ENCODE measurements at places on chromosomes 11 and 22.

- peak; percentile 45 for DNase-seq
Measured at GRCh38 chr11:104462341-104462740, 298.4 kb upstream of the PDGFD start.

GRCh38 chr22:37636186-37636948 lies 3.1 kb upstream of the SH3BP1 start:
- DNase-seq, result no peak

GRCh38 chr11:73982990-73983740 lies 522 bp upstream of the UCP2 start:
- peak; percentile 90 for DNase-seq

DNA sequence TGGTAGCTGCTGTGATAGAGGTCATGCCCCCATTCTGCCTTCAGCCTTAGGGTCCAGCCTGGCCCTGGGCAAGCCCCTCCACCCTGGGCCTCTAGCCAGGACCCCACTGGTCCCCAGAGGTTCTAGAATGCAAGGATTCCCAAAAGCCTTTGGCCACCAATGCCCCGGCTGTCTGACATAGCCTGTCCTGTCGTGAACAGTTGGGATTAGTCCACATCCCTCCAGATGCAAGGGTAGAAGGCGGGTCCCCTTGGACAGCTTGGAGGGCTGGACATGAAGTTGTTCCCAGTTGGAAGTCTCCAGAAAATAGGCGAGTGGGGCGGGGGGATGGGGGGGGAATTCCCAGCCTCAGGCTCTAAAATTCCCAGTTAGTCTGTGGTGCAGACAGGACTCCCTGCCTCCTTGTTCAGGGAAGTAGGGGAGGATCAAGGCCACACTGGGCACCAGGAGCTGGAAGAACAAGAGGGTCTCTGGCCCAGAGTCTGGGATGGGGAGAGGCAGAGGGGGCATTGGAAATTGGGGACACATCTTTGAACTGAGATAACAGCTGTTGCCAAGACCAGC lies 5.2 kb upstream of the ADORA2A start:
- no peak for DNase-seq

- no peak for DNase-seq
Measured at GRCh38 chr11:85699957-85700741, 14.2 kb upstream of the CCDC89 start.

- no peak for DNase-seq
Measured at GRCh38 chr22:36678477-36678876, 25.1 kb downstream of the CACNG2 start.

DNA sequence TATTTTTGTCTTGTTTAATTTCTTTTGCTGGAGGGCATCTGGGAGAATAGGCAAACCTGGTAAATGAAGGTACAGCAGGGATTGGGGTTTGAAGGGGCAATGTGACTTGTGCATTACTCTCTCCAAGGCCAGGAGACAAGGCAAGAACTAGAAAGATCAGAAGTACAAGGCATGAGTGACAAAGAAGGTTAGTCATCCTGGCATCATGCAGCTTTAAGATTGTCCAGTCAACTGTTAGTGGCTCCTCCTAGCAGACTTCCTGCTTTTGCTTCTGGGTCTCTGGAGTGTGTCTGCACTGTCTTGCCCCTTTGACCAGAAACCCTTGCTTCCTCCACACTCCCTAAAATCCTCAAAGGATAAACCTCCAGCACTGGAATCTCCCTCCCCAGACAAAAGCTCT lies 27.2 kb upstream of the GLYATL1 start:
- DNase-seq, result peak; percentile 40

DNA sequence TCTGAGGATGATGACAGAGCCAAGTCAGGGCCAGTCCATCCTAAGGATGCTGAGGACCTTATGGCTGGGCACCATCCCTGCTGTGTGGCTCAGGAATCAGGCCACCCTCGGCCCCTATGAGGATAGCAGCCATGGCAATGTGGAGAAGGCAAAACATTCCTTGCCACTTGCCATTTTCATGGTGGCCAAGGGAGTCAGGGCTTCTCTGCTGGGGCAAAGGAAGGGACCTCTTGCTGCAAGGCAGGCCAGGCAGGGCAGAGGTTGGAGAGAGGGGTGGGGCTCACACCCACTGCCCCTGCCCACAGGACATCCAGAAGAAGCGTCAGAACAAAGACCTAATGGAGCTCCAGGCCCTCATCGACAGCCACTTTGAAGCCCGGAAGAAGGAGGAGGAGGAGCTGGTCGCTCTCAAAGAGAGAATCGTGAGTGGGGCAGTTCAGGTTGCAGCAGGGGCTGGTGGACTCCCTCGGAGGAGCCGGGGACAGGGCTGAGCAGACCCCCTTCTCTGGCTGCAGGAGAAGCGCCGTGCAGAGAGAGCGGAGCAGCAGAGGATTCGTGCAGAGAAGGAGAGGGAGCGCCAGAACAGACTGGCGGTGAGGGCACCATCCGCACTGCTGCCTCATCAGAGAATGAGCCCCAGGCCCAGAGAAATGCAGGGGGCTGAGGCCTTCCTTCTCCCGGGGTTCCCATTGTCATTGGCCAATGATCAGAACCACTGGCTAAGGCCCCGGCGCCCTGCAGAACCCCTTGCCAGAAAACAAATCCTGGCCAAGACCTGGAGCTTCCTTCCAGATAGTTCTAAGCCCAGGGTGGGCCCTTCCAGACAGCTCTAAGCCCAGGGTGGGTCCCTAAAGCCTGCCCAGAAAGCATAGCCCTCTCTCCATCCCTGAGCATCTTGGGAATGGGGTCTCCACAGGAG lies 13.5 kb upstream of the MRPL23 start:
- DNase-seq, result no peak

DNA sequence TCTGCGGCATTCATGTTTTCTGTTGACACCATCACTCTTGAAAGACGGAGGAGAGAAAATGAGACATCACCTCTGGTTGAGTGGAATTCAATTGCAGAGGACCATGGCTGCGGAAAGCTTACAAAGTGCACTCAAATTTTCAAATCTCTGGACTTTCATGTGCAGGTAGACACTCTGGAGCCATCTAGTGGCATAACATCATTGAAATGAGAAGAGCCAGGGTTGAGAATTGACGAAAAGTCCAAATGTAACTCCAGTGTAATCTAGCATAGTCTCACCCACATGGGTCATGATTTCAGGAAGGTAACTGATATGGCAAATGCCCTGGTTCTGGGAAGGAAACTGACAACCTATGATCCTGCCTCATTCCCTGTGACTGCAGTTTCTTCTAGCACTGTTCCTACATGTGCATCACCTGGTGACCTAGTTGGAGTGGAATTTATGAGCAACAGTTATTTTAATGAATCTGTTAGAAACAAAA lies 687.8 kb downstream of the KCNA4 start:
- peak; percentile 84 for DNase-seq

DNA sequence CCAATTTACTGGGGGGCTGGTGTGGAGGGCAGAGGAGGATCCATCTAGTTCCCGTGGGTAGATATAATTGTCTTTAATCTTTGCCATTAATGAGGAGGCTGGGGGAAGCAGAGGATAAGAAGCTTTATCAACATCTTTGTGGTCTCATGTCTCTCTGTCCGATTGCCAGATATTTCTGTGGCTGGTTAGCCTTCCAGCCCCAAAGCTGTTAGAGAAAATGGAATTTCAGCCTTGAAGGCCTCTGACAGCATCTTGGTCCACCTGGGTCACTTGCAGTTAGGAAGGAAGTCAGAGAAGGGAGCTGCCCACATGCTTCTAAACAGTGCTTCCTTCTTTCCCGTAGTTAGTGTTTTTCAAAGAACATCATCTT lies 56.9 kb downstream of the ABTB2 start:
- DNase-seq, result no peak

DNA sequence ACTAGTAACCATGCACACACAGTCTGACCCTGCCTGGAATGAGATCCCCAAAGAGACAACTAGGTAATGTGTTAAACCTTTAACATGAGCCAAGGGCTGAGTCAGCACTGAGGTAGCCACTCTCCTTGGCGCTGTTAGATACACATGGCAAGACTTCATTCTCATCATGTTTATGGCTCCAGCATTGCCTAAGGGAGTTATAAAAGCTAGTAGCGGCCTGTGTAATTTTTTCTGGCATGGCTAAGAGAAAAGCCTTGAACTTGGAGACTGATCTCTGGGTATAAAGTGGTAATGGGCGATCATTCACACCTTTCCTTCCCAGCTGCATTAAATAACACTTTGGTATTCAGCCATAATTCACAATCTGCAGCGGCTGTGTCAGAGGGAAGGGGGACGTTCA lies 779.7 kb upstream of the LRRC4C start:
- DNase-seq, result peak; percentile 50

- no peak for DNase-seq
Measured at GRCh38 chr11:11107076-11107723, 245.8 kb downstream of the CSNK2A3 start.

DNA sequence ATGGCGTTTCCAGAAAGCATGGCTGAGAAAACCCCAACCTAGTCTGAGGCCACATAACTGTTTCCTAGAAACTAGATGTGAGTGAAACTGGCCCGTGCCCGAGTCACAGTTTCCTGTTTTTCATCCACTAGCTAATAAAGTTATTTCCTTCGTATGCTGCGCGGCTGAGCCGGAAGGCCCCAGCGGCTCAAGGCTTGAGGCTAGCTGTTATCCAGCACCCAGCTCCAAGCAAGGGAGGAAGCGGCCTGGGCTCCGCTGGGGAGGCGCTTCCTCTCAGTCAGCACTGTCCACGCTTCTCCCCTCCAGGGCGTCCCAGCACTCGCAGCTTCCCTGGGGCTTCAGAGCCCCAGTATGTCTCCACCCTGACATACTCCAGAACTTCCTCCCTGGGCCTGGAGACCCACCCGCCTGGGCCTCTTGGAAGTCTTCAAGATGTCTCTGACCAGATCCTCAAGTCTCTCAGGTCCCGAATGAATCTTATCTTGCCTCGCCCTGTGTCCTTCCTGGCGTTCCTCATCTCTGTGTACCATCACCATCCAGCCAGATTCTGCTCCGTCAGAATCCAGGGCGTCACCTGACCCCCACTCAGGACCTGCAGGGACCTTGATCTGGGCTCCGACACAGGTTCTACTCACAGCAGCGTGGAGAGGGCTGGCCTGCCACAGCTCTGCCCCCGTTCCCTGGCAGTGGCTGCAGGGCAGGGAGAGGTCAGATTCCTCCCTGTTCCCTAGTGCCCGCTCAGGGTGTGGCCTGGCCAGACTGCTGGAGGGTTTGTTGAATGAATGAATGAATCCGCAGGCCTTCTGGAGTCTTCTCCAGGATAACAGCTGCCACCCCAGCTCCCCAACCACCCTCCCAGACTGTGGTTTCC lies 81.9 kb downstream of the LRRC32 start:
- peak; percentile 28 for DNase-seq

DNA sequence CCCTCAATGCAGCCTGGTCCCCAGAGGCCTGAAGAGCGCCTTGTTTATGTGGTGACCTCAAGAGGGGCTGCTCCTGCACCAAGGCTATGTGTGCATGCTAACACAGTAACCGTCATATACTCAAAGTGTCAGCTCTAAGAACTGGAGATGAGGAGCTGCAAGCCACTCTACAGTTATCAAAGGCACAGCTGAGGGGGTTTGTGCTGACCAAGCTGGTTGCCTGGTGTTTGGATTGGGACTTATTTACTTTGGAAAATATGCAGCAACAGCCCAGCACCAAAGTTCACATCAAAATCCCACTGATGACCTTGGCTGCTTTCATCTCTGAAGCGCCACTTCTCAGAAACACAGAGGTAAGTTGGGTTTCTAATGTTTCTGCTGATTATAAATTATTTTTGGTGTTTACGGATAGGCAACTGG lies at the start of gene SERPIND1:
Gene SERPIND1 (plus strand): TSS at position 321 of the 420 bp plus-strand sequence. CDS start 5,200 bp downstream, outside the sequence.
- DNase-seq, result no peak

DNA sequence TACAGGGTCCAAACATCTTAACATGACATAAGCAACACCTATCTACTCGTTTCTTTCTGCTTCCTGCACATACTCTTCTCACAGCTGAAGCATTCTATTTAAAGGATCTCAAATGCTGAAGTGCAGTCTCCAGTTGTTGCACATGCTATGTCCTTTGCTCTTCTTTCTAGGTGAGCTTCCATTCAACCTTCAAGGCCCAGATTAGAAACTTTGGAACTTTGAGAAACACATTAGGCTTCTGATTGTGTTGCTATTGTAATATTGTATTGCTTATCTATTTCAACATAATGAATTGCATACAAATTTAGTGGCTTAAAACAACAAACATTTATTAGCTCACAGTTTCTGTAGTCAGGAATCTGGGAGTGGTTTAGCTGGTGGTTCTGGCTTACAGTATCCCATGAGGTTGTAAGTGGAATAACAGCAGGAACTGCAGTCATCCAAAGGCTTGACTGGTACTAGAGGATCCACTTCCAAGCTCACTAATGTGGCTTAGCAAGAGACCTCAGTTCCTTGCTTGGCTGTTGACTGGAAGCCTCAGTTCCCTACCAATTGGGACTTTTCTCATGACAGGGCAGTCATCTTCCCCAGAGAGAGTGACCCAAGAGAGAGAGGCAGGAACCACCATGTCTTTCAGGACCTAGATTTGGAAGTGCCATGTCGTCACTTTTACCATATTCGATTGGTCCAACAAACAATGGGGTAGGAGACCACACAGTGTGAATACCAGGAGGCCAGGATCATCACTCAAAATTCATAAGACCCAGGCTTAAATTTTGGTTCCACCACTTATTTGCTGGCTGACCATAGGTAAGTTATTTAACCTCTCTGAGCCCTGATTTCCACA lies 27.2 kb upstream of the RASSF10 start:
- no peak for DNase-seq

GRCh38 chr11:109770323-109770722 lies 322.9 kb upstream of the ZC3H12C start:
- DNase-seq, result no peak

DNA sequence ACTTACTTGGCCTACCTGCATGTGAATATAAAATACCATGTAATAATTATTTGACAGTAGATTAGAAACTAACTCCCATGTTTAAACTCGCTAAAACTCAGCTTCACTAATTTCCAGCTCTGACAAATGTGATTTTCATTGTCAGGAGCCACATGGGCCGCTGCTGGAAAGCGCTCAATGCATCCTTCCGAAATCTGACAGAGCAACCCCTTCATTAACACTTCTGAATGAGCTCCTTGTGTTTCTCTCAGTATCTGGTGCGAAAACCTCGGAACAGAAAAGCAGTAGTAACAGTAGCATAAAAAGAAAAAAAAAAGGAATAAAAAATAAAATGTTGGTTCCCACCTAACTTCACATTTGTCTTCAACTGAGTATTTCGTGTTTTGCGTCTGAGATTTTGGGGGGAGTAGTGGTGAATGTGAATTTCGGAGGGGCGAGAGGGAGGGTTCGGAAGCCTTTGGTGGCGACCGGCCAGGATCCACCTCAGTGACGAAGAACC lies 710 bp downstream of the MTCH2 start:
- DNase-seq, result no peak

DNA sequence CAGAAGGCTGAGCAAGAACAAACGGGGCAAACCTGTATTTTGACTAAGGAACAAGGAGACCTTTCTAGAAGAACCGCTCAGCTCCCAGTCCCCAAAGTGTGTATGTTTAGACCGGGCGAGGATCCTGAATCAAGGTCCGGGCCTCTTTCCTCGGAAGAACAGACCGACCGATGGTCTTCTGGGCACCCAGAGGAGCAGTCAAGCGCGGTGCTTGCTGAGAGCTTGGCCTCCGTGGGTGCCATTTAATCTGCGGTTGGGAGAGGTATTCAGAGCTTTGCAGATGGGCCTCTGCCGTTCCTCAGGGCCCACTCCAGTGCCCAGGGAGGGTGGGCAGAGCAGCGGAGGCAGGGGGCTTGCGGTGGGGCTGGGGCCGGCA lies 26.5 kb upstream of the ATXN10 start:
- DNase-seq, result no peak

GRCh38 chr11:129273944-129274711 lies 82.0 kb upstream of the ARHGAP32 start:
- DNase-seq, result no peak

- peak; percentile 30 for DNase-seq
Measured at GRCh38 chr11:93850594-93851018, at the start of gene VSTM5. VSTM5 (minus strand) TSS chr11:93850618; CDS start chr11:93850502, 116 bp downstream.
